ENCODE measurements at places on chromosomes 2 and 18.

GRCh38 chr2:155980941-155981560, 351.5 kb downstream of the NR4A2 start:
- no peaks in the 10 kb centered on the region for H3K4me1 ChIP-seq
- H3K36me3 ChIP-seq = no peaks in the 10 kb centered on the region
- DNase-seq = no peak
- H3K4me3 ChIP-seq = no peak overlapping the region

DNA sequence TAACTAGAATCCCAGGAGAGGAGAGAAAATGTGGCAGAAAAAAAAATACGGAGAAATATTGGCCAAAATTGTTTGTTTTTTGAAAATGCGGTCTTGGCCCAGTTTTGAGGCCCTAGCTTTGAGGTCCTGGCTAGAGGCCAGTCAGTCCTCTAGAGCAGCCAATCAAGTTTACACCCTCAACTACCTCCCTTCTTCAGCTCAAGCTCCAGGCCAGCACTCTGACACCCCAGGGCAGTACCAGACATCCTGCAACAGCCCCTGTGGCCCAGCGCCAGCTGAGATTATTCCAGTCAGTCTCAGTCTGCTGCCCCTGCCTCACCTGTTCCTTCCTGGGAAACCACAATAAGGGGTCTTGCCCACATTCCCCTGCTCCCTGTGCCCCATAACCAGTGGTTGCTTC, 107.7 kb downstream of the UGGT1 start:
- H3K4me3 ChIP-seq = no peak overlapping the region
- H3K27ac ChIP-seq = no peak overlapping the region
- no peak for DNase-seq
- H3K36me3 ChIP-seq = no peaks in the 10 kb centered on the region
- no peaks in the 10 kb centered on the region for H3K27me3 ChIP-seq

- H3K36me3 ChIP-seq = peaks cover 4% of the 10 kb centered on the region
- DNase-seq = no peak
- H3K27ac ChIP-seq = no peak overlapping the region
- H3K4me1 ChIP-seq = no peaks in the 10 kb centered on the region
Measured at GRCh38 chr2:32811696-32812095, 135.1 kb upstream of the LTBP1 start.

- no peak for DNase-seq
- no peak overlapping the region for H3K27ac ChIP-seq
- no peaks in the 10 kb centered on the region for H3K4me1 ChIP-seq
- peaks cover 10% of the 10 kb centered on the region for H3K36me3 ChIP-seq
- H3K4me3 ChIP-seq = no peak overlapping the region
Measured at GRCh38 chr2:105582952-105583660, 161.6 kb upstream of the NCK2 start.

DNA sequence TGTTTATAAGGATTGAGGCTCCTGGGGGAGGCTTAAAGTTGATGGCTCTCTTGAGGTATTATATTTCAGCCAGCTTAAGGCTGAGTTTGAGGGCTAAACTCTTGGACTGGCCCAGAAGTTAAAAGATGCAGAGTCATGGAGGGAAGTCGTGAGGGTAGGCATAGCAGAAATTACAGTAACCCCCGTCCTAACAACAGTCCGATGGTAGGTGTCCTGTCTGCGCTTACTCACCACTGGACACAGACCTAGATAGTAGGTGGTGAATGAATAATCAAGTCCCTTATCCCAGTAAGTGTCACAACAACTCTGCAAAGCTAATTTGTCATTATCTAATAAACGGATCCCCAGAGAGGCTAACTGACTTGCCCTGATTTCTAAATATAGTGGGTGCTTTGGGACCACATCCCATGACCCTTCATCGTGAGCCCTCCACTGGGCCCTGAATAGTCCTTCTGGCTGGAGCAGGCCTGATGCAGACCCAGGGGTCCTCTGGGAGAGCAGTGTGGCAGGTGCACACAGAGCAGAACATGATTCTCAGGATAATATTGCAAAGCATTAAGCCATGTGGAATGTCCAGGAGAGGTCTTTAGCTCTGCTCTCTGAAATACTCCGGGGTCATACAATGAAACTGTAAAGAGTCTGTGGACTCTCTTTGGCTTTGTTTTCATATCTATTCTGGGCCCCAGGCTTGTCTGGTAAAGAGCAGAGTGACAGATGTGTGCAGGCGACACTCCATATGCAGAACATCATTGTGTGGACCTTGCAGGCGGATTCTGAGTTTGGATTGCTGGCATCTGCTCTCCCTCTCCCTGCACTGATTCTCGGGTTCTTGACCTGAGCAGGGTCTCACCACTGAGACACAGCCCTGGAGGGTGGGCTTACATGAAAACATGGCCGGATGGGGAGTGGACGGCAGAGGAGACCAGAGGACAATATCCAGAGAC, 98.1 kb downstream of the RNF144A start:
- DNase-seq = no peak
- peak overlapping the region; percentile 36 for H3K4me3 ChIP-seq
- H3K27ac ChIP-seq = peak overlapping the region; percentile 66
- H3K27me3 ChIP-seq = no peaks in the 10 kb centered on the region
- H3K36me3 ChIP-seq = no peaks in the 10 kb centered on the region

DNA sequence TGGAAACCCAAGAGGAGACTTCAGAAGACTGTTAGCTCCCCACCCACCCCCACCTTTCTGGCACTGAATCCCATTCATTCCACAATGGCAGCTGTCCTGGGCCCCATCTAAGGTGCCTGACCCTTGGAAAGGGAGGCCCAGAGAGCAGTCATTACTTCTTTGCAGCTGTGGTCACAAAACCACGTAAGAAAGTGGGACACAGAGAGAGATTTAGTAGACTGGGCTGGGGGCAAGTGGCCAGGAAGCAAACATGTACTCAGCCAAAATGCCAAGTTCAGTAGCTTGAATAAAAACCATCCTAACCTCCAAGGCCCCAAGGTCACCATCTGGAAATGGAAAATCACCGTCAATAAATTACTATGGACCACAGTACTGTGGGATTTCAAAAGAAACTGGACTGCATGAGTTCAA, 381.4 kb downstream of the TNS1 start:
- no peak overlapping the region for H3K27ac ChIP-seq
- no peaks in the 10 kb centered on the region for H3K4me1 ChIP-seq
- no peaks in the 10 kb centered on the region for H3K36me3 ChIP-seq

DNA sequence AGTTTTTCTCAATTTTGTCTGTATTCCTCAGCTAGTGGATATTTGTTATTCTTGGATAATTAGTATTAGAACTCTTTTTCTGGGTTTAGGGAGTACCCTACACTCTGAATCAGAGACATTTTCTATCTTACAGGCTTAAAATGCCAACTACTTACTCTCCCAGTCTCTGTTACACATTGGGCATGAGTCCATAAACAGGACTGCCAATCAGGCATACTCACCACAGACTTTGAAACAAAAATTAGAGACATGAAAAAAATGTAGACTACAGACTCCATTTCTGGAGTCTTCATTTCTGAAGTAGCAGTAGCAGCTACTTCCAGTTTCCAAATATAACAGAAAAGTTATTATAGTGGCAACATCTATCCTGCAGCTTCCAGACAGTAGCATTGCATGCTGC, 279.7 kb downstream of the MBD5 start:
- no peaks in the 10 kb centered on the region for H3K4me1 ChIP-seq
- no peaks in the 10 kb centered on the region for H3K27me3 ChIP-seq
- H3K27ac ChIP-seq = no peak overlapping the region
- no peak for DNase-seq

DNA sequence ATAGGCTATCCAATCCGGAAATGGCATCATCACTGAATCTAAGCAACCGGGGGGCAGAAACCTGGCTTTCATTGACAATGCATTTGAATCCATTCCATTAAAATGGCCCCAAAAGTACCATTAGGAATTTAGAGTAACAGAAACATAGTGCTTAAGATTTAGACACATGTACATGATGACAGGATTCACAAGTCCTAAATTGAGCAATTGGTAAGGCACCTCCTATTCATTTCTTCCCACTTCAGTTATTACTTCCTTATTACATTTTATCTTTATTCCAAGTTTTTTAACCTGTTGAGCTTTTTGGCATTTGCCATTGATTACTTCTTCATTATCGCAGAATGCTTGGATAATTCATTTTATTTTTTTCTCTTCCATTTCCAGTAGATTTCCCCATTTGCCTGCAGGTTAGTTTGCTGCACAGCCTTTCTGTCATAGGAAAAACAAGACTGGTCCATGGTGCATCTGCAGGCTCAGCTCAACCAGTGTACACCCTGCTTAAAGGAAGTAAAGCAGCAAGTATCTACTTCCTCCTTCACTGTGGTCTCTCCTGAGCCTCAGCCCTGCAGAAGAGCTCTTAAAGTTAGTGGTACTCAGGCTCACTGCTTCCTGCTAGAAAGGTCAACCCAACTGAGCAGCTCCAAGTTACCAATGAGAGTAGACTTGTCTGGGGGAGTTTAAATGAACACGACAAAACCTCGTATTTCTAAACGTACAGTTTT, 89.2 kb downstream of the DOCK10 start:
- H3K4me3 ChIP-seq = peak overlapping the region; percentile 81
- peaks cover 87% of the 10 kb centered on the region for H3K4me1 ChIP-seq
- H3K27ac ChIP-seq = peak overlapping the region; percentile 93
- no peak for DNase-seq
- H3K27me3 ChIP-seq = no peaks in the 10 kb centered on the region

DNA sequence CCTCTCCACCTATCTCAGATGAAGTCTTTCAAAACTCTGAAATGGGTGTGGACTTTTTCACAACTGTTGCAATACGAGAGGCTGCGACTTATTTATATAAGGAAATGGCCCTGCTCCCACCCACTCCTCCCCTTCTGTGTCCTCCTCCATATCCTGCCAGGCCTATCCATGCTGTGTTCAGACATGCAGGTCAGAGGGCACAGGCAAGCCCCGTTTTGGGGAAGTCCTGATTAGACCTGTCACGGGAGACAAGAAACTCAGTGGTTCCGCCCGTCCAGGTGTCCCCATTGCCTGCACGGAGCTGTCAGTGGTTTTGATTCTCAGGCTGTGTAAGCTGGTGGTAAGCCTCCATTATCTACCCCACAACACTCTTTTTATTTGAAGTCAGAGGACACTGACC, 99.6 kb upstream of the MGAT5 start:
- H3K4me3 ChIP-seq = no peak overlapping the region
- H3K27me3 ChIP-seq = no peaks in the 10 kb centered on the region
- no peak overlapping the region for H3K27ac ChIP-seq
- no peaks in the 10 kb centered on the region for H3K36me3 ChIP-seq
- peaks cover 48% of the 10 kb centered on the region for H3K4me1 ChIP-seq

GRCh38 chr18:41025666-41026065, 929.4 kb upstream of the PIK3C3 start:
- DNase-seq = no peak
- H3K27me3 ChIP-seq = no peaks in the 10 kb centered on the region
- no peaks in the 10 kb centered on the region for H3K36me3 ChIP-seq
- no peaks in the 10 kb centered on the region for H3K4me1 ChIP-seq
- H3K4me3 ChIP-seq = no peak overlapping the region
- H3K27ac ChIP-seq = no peak overlapping the region

DNA sequence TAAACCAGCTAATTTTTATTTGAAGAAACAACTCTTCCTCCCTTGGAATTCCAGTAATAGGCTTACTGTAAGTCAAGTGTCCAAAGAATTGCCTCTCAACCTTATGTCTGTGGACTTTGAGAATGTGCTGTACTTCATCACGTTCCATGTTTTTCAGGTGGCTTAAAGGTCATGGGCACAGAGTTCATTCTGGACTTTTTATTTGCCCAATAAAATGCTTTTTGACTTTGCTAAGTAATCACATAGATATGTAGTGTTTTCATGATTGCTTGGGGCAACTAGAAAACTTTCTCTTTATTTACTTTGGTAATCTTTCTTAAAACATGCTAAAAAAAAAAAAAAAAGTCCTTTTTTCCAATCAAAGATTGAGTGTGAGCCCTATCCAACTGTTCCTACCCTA, 10.4 kb upstream of the DNAH7 start:
- H3K4me1 ChIP-seq = peaks cover 5% of the 10 kb centered on the region
- no peaks in the 10 kb centered on the region for H3K27me3 ChIP-seq
- H3K27ac ChIP-seq = no peak overlapping the region
- peaks cover 9% of the 10 kb centered on the region for H3K36me3 ChIP-seq
- no peak overlapping the region for H3K4me3 ChIP-seq
- DNase-seq = no peak

GRCh38 chr2:68434981-68435380, 32.1 kb downstream of the FBXO48 start:
- no peak for DNase-seq
- peak overlapping the region; percentile 73 for H3K27ac ChIP-seq
- H3K4me1 ChIP-seq = peaks cover 38% of the 10 kb centered on the region
- H3K36me3 ChIP-seq = no peaks in the 10 kb centered on the region
- H3K27me3 ChIP-seq = no peaks in the 10 kb centered on the region
- H3K4me3 ChIP-seq = no peak overlapping the region

DNA sequence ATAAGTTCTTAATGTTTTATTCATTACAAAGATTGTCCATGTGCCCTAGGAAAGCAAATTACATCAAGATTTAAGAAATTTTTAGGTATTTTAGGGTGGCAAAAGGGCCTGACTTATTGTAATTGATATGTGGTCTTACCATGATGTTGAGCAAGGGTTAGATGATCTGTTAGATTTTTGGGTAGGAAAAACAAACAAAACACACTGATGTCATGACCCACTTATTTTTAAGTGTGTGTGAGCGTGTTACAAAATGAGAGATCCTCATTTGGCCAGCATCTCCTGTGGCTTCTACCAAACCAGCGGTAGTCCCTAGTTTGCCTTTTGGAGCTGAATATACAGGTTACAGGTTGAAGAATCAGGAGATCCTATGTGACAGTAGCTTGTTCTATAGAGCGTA, 89.8 kb upstream of the ITGB6 start:
- H3K36me3 ChIP-seq = peaks cover 8% of the 10 kb centered on the region
- H3K4me3 ChIP-seq = no peak overlapping the region
- H3K27me3 ChIP-seq = no peaks in the 10 kb centered on the region
- peak overlapping the region; percentile 60 for H3K27ac ChIP-seq
- H3K4me1 ChIP-seq = peaks cover 40% of the 10 kb centered on the region

GRCh38 chr2:196677404-196677803, 37.9 kb downstream of the CCDC150 start:
- H3K27ac ChIP-seq = no peak overlapping the region
- H3K36me3 ChIP-seq = no peaks in the 10 kb centered on the region
- no peaks in the 10 kb centered on the region for H3K4me1 ChIP-seq
- H3K27me3 ChIP-seq = no peaks in the 10 kb centered on the region
- no peak overlapping the region for H3K4me3 ChIP-seq

- no peak overlapping the region for H3K4me3 ChIP-seq
- H3K27me3 ChIP-seq = no peaks in the 10 kb centered on the region
Measured at GRCh38 chr2:169136885-169137534, 67.6 kb downstream of the DHRS9 start.

- no peaks in the 10 kb centered on the region for H3K27me3 ChIP-seq
- DNase-seq = no peak
- no peaks in the 10 kb centered on the region for H3K36me3 ChIP-seq
Measured at GRCh38 chr2:214328941-214329340, 81.9 kb upstream of the VWC2L start.

DNA sequence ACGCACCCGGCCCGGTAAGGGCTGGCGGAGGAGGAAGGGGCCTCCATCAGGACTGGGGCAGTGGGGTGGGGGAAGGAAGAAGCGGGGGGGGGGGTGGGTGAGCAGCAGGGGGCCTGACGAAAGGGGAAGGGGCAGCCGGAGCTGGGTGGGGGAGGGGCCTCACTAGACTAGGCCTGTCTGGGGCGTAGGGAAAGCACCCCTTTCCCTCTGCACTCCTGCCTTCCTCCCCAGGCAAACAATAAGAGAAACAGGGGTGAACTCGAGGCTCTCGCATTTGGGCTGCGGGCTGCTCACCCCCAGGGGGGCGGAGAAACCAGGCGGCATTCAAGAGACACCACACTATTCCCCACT, 82.7 kb upstream of the POMC start:
- H3K27ac ChIP-seq = peak overlapping the region; percentile 18
- peaks cover 11% of the 10 kb centered on the region for H3K4me1 ChIP-seq
- H3K4me3 ChIP-seq = peak overlapping the region; percentile 65
